EL (cell line): ENCODE measurements at places on chromosomes 6 and 20.

DNA sequence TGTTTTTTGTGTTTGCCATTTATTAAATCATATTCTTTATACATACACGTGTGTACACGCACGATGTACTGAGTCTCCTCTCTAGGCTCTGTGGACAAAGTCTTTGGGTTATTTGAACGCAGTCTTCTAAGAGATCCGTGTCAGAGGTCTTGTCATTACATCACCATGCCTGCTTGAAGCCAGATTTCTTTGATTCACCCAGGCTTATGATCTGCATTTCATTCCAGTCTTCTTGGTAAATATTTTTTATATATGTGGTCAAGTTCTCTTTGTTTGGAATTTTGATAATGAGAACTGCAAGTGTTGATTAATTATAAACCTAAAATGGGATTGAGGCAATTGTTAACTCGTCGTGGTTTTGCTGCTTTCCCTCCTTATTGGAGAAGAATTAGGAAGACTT is 34.6 kb downstream of the KCNS1 start:
- no peak for DNase-seq

DNA sequence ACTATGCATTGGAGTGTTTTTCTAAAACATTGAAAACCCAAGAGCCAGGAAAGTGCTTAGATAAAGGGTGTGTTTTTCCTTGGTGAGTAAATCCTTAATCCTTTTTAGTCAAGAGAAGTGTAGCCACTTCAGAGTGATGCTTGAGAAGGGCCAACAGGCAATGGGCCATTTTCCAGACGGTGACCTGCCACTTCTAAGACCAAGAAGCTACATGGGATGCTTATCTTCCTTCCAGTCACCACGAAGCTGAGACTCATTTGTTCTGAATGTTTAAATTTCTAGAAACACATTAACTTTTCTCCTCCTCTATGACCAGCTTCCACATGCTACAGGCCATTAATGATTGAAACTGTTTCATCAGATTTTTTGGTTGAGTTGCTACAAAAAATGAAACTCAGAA is 34.4 kb upstream of the NHSL1 start:
- no peak for DNase-seq

- peak; percentile 57 for DNase-seq
These were observed 41.1 kb upstream of the OSTM1 start for GRCh38 chr6:108115598-108116058.

GRCh38 chr6:26554447-26554696 is 16.2 kb downstream of the HMGN4 start:
- no peak for DNase-seq
